Activated T-cell treated with anti-CD3 and anti-CD28 coated beads, Interleukin-2, amount 50 U/mL, for 48 hours (primary cell): ENCODE measurements at places on chromosomes 16 and 17.

- no peak for DNase-seq
Observed at GRCh38 chr16:62272035-62272434, 235.8 kb upstream of the CDH8 start.

DNA sequence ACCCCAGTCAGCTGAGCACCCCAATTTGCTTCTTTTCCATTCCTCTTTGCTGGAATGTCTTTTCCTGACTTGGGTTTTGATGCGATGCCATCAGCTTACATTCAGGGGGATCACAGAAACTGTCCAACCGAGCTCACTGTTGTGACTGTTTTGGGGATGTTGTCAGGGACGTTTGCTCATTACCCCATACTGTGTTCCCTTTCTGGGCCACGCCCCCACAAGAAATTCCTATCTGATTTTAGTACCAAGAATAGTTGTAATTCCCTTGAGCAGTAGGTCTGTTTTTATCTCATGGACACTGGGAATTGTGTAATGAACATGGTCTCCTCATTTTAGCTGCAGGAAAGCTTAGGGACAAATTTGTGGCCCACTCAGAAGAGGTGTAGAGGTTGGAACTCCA is 2.6 kb upstream of the NTN1 start:
- no peak for DNase-seq

- peak; percentile 37 for DNase-seq
Observed at GRCh38 chr17:43578699-43579565, 32.8 kb upstream of the ETV4 start.

GRCh38 chr17:32876417-32877163 is at the start of gene MYO1D:
MYO1D (minus strand) TSS chr17:32877124; CDS start chr17:32876872, 252 bp downstream.
- DNase-seq = peak; percentile 76

DNA sequence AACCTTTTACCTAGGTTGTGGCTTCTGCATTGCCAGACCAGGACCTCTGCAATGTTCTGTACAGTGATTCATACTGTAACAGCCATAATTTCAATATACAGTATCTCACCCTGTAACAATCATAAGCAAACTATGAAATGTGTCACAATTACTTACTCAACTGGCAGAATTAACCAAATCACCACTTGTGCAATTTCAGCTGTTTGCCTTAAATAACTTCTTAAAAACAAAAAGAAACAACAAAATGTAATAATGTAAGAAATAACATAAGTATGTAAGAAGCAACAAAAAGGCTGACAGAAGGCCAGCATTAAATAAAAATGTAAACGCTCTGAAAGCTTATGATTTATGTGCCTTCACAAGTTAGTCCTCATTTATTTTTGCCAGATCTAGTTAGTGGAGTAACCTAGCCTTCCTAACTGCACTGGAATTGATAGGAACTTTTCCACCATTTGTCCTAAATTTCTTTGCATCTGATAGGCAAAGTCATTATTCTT is 96.9 kb downstream of the SKAP1 start:
- no peak for DNase-seq

DNA sequence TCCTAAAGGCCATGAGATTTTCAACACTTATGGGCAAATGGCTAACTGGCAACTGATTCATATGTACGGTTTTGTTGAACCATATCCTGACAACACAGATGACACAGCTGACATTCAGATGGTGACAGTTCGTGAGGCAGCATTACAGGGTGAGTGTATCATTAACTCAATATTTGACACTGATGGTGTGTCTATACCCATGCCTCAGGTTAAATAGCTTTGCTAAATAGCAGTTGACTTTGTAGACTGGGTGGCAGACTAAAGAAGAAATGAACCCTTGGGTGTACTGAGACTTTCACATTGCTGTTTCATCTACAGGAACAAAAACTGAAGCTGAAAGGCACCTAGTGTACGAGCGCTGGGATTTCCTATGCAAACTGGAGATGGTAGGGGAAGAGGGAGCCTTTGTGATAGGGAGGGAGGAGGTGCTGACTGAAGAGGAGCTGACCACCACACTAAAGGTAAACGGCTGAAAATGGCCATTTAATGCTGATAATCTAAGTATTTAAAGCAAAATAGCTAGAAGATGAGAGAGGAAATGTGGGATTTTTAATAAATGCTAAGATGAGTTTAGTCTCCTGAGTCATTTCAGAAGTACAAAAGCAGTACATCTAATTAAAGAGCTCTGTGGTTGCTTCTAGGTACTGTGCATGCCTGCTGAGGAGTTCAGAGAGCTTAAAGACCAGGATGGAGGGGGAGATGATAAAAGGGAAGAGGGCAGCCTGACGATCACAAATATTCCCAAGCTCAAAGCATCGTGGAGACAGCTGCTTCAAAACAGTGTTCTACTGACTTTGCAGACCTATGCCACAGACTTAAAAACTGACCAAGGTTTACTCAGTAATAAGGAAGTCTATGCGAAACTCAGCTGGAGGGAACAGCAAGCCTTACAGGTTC is 3.0 kb downstream of the SETD6 start:
- no peak for DNase-seq

DNA sequence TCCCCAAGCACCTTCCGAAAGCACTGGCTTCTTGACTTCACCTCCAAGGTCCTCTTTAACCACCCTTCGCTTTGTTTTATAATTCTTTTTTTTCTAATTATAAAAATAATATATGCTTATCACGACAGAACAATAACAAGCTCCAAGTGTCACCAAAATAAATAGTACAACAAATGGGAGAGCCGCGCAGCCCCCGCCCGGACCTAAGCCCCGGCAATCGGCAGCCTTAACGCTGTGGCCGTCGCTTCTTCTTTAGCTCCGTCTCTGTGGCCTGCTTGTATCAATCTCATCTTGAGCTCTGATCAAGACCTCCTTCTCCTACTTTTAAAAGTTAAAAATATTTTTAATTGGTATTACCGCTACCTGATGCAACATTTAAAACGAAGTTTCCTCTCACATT is 42.7 kb downstream of the CYB5D2 start:
- no peak for DNase-seq

GRCh38 chr16:81035975-81036750 is 521 bp downstream of the ATMIN start:
- DNase-seq = peak; percentile 67

- DNase-seq = no peak
Observed at GRCh38 chr16:67451704-67452435, 20.9 kb downstream of the HSD11B2 start.

DNA sequence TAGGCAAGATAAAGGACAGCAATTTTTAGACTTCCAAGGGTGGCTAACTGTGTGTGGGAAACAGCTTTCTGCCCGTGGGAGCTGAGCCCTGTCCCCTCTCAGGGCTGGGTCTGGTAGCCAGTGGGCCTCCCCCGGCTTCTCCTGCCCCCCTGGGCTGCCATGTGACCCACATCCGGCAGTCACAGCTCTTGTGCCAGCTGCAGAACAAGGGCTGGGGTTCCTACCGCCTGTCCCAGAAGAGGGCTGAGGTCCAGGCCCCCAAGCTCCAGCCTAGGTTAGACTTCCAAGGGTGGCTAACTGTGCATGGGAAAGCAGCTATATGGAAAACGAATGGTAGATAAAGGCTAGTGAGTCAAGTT is 6.1 kb downstream of the GAST start:
- DNase-seq = no peak

- no peak for DNase-seq
Observed at GRCh38 chr17:18143044-18143936, 34.7 kb downstream of the MYO15A start.

DNA sequence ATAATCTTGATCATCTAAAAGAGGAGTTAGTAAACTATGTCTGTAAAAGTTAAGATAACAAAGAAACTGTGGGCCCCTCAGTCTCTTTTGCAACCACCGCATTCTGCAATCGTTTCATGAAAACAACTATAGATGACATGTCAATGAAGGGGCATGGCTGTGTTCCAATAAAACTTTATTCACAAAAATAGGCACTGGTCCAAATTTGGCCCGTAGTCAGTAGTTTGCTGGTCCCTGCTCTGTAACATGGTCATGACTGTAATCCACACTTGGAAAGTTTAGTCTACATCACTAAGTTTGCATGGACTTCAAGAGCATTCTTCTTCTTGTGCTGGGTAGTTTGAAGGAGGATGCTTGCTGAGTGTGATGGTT is 299.3 kb upstream of the PSMD7 start:
- no peak for DNase-seq

DNA sequence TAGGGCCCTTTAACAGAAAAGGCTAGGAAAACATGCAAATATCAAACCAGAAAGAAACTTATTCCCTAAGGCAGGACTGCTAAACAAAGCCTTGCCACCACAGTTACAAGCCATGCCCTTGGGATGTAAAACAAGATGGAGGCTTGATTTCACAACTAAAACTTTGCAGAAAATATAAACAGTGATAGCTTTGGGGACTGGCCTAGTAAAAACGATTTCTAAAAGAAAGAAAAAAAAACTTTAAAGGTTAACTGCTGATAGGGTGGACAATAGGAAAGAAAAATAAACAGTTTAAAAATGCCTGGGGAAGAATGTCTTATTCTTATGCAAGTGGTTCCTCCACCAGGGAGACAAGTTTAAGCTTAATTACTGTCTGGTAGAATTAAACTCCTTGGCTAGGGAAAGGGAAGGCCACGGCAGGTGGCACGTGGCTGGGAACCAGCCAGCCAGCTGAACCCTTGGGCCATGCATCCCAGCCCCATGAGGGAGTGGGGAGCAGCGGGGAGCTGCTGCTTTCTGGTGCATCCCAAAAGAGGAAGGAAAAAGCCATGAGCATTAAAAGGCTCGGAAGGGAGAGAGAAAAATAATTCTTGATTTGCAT is 10.7 kb upstream of the TMC5 start:
- no peak for DNase-seq

- no peak for DNase-seq
Observed at GRCh38 chr16:16096858-16097213, 126.5 kb downstream of the ABCC6 start.

GRCh38 chr17:47714773-47715396 is 18.2 kb upstream of the TBX21 start:
- no peak for DNase-seq

DNA sequence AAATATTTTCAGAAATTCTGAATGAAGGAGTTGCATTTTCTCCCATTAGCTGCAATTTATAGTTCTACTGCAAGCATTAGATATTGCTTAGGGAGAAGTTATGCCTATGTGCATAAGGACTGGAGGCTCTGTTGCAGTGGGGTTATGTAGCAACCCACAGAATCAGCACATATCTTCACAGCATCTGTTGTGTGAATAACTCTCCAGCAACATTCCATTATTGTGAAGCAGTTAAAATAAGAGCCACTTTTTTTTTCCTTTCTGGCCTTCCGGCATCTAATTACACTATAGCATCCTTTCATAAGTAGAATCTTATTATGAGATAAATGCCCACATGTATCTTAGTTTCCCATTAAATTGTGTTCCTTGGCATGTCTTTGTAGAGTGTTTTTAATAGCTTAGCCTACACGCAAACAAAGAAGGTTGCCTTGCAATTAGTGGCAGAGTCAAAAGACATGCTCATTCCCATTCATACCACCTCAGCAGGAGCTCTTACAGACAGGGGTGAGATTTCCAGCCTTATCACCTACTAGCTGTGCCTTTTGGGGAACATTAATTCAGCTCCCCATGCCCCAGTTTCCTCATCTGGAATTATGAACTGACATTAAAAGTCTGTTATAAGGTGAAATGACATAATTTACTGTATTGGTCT is 596.0 kb upstream of the GOT2 start:
- DNase-seq = no peak

GRCh38 chr17:65627108-65627507 is 65.7 kb upstream of the AXIN2 start:
- no peak for DNase-seq
